ENCODE measurements at places on chromosomes 1 and 21.

GRCh38 chr1:50109116-50109515 lies 396 bp downstream of the ELAVL4 start:
- DNase-seq = no peak

GRCh38 chr1:156226116-156226538 lies 13.3 kb downstream of the PMF1 start:
- no peak for DNase-seq

DNA sequence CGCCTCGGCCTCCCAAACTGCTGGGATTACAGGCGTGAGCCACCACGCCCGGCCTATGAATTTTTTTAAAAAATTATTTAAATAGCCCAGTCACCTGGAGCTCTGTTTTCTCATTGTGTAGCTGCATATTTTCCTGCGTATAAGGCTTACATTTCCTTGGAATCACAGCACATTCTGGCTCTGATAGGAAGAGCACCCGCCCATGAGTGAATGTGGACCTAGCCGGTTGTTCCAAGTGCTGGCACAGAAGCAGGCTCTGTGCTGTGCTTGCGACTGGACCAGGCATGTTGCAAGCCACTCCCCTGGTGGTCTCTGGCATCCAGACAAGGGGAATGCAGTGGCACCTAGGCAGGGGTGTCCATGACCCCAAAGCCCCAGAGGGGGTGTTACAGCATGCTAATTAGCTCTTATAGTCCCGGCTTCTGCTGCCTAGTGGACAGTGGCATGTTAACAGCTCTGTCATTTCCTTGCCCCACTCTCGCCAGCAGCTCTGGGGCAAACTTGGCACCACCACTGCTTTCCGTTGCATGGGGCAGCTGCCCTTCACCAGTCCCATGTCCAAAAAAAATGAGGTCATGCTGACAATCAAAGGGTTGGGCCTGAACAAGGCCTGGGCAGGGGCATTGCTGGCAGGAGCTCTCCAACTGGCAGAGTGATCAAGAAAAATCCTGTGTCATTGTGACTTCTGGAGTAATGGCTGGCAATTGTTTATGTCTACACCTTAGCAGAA lies 5.2 kb upstream of the VTCN1 start:
- no peak for DNase-seq

GRCh38 chr1:100353988-100354387 lies 1.7 kb downstream of the CDC14A start:
- no peak for DNase-seq

- no peak for DNase-seq
Measured at GRCh38 chr1:193408782-193409293, 222.4 kb upstream of the B3GALT2 start.
